ENCODE measurements at places on chromosomes 1 and 21. TPM values are rescaled to one million over a fixed set of nuclear protein-coding genes. Genes with fewer than 3 reads are reported as not detected.

GRCh38 chr21:21955204-21955603 lies 957.0 kb downstream of the NCAM2 start:
- no peak for DNase-seq

GRCh38 chr21:15293240-15293639 lies 228.4 kb upstream of the NRIP1 start:
- DNase-seq = no peak

DNA sequence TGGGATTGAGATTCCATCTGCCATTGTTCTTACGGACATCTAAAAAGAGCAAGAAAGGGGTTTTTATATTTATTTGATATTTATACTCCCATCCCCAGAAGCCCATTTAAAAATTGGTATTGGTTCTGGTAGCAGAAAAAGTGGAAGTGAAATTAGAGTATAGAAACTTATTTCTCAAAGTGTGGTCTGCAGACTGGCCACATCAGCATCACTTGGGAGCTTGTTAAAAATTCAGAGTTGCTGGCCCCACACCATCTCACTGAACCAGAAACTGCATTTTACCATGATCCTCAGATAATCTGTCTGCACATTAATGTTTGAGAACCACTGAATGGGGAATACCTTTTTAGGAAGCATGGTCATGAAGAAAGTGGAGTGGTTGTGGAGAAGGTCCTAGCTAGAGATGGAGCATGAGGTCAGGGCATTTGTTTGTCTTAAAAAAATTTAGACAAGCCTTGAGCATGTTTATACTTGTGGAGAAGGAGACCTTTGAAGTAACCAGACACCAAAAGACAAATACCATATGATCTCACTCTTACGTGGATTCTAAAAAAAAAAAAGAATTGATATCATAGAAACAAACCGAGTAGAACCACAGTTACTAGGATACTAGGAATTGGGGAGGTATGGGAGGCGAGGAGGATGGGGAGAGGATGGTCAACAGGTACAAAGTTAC lies 116.3 kb downstream of the ST6GALNAC3 start:
- no peak for DNase-seq

DNA sequence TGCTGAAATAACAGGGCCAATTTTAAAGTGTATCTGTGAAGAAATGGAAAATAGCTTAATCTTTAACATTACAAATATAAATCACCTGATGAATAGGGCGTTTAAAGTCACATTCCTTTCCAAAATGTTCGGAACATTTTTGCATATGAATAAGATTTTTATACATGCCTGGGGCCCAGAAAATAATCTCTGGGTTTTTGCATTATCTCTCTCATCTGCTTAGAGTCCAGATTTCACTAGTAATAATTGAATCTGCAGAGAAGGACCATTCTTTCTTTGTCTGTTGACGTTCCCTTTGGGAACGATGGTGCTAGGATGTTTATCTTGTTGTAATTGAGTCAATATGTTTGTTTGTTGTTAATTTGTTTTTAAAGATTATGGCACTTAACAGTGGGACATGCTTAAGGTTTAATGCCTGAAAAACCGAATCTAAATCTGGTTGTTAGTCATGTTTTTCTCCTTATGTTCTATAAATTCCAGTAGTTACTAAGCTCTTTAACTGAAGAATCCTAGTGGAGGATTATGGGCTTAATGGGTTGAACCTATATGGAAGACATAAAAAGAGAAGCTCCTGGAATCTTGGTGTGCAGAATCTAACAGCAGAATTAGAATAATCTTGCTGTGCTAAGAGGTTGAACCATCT lies 140.6 kb downstream of the VPS13D start:
- no peak for DNase-seq

DNA sequence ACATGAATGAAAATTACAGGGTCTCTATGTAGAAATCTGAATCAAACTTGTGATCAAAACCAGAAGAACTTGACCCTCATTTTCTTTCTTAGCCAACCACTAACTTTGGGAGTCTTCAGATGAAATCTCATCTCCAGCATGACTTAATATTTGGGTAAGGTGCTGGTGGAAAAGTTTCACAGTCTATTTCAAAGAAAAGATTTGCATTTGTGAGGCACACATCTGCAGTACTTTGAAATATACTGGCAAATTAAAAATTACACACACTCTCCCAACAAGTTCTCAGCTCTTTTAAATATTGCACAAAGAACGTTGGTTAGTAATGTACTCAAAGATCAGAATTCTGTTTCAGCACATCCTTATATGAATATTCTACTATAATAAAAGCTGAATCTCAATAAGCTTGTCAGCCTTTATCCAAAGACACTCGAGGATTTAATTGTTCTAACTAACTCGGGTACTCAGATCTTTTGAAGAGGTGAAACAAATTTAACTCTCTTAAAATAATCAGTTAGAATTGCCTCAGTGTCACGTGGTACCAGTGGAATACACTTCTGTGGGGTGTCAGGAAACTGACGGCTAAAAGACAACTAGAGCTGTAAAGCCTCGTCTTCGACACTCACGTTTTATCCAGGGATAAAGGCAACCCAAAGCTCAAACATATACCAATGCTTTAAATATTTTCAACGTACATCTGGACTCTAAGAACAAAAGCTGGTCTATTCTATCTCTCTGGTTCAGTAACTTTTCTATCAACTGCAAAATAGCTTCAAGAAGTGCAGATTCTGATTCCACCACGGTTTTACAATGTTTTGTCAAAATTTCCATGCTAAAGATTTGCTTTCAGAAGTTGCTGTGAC lies 19.0 kb downstream of the SAMSN1 start:
- no peak for DNase-seq

- no peak for DNase-seq
Measured at GRCh38 chr1:30140566-30140965, 582.8 kb downstream of the MATN1 start.

DNA sequence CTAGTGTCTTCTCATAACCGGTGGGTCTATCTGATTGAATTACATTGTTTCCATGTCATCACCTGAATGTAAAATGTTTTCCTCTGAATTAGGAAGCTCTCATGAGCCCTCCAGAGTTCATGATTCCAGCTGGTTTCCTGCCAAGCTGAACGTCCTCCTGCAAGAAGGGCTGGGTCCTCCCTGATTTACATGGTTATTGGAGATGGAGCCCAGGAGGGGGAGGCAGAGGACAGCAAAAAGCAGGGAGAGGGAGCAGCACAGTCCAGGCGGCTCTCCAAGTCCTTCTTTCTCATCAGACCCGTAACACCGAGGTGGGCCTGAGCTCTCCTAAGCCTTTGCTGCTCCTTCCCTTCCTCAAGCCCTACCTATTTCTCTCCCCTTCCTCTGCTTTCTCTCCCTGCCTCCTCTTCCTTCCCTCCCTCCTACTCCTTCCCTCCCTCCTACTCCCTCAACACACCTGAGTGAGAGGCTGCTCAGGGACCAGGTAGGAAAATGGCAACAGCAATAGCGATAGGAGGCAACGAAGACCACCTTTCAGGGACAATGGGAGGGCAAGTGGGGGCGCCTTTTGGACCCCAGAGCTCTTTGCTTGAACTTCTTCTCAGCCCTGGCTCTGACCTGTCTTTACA lies 265.9 kb downstream of the PRDM2 start:
- no peak for DNase-seq

GRCh38 chr1:1625824-1626206 lies 6.2 kb upstream of the MMP23B start:
- DNase-seq = no peak

GRCh38 chr1:227947676-227948492 lies at the start of gene WNT9A:
WNT9A (minus strand) TSS chr1:227947932; CDS start chr1:227947887, 45 bp downstream.
- no peak for DNase-seq

- DNase-seq = no peak
Measured at GRCh38 chr1:66489151-66489550, 44.8 kb upstream of the SGIP1 start.

- no peak for DNase-seq
Measured at GRCh38 chr1:25643929-25644328, 27.3 kb downstream of the MAN1C1 start.

DNA sequence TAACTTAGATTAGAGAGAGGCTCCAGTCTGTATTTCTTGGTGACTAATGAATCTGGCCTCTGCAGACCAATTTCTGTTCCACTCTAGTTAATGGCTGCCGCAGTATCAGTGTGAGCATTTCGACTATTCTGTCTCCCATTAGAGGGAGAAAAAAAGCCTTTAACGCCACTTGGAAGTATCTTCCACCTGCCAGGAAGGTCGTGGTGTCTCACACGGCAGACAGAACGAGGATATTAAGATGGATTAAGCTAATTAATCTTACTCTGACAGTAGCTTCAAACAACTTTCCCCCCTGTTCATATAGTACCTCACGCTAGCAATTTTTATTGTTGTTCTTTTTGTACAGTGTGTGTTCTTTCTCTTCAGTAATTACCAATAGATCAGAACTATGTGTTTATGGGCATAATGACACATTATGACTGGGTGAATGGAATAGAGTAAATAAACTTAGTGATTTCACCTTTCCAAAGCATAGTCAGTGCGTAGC lies 153.8 kb downstream of the ADGRL2 start:
- DNase-seq = no peak

DNA sequence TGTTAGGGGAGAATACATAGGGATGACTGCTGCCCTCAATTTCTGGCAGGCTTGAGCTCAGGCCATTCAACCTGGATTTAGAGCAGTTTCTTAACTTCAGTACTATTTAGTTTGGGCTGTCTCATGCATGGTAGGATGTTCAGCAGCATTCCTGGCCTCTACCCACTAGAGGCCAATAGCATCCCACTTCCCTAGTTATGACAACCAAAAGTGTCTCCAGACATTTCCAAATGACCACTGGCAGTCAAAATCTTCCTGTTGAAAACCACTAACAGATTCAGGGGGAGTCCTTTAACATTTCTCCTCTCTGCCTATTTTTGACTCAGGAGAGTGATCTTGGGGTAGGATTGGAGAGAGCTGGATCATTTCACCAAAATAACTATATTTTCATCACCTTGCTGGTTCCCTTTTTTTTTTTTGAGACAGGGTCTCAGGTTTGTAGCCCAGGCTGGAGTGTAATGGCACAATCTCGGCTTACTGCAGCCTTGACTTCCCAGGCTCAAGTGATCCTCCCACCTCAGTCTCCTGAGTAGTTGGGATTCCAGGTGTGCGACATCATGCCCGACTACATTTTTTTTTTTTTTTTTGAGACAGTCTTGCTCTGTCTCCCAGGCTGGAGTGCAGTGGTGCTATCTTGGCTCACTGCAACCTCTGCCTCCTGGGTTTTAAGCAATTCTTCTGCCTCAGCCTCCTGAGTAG lies 8.7 kb downstream of the GNAT2 start:
- DNase-seq = no peak

GRCh38 chr1:74771913-74772515 lies 39.1 kb downstream of the TYW3 start:
- DNase-seq = peak; percentile 3

DNA sequence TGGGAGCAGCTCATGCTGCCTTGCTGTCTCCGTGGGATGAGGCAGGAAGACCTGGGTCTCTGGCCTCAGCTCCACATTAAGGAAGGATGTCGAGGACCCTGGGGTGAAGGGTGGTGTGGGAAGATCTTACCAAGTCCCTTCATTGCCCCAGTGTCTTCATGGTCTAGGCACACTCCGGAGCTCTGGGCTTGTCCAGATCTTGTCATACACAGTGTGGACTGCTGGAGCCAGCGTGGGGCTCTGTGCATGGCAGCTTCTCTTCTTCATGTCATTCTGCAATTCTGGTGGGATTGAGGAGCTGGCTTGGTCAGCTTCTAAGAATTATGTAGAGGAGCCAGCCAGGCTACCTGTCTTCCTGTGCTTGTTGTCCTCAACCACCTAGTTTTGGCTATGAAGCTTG lies 79.3 kb upstream of the ETV3 start:
- no peak for DNase-seq

GRCh38 chr1:172746091-172746949 lies 87.4 kb downstream of the FASLG start:
- peak; percentile 79 for DNase-seq

GRCh38 chr21:28624626-28625025 lies 368.1 kb downstream of the LTN1 start:
- no peak for DNase-seq

- DNase-seq = no peak
Measured at GRCh38 chr1:246788895-246789338, 64.7 kb downstream of the SCCPDH start.

- no peak for DNase-seq
Measured at GRCh38 chr1:31792541-31792940, 23.3 kb downstream of the SPOCD1 start.

DNA sequence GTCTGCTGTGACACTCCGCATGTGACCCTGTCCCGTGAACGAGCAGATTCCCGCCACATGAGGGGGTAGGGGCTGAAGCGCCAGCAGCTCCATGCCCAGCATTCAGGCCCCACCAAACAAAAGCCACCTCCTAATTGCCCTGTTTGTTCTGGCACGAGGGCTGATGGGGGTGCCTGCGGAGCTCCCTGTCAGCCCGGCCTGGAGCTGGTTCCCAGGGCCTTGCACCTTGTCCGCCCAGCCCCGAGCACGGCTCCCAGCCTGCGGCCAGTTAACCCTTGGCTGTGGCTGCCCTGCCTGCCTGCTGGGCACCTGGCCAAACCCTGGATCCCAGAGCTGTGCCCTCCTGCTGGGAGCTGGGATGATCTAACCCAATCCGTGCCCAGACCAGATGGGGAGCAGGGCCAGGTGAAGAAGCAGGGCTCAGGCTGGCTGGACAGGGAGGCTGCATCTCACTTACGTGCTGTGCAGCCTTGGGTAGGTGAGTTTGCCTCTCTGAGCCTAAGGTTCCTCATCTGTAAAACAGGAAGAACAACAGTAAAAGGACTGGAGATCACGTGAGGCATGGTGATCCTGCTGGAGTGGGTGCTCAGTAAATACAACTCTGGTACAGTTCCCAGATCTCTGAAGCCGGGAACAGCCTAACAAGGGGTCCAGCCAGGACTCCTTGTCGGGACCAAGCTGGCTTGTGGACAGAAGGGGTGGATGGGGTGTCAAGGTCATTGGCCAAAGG lies 110.9 kb upstream of the IFFO2 start:
- no peak for DNase-seq

DNA sequence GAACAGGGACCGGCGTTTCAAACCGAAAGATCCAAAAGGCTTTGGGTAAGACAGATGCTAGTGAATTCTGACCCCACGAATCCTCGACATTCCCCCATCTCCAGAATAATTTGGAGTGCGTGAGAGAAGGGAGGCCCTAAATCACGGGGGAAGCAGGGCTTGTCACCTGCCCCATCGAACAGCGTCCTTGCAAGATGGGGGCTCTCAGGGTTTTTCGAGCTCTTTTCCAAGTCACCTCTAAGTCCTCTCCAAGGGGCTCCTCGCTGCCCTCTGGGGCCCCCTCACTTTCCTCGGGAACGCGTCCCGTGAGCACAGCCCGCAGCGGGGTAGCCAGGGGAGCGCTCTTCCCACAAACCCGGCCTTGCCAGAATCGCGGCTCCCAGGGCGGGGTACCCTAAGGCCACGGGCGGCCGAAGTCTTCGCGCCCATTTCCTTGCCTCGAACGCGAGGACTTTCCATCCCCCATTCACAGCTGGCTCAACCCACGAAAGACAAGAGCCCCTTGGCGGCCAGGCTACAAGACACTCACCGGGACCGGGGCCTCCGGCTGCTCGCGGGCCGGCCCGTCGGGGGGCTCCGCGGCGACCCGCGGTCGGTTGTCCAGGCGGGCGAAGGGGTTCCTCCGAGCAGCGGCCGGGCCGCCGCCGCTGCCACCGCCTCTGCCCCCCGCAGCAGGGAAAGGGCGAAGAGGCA lies 546 bp downstream of the DONSON start:
- no peak for DNase-seq

FCRL2 gene
- total RNA-seq = not detected

TFF2 gene
- not detected for total RNA-seq

KLHL17 gene
- 7.8 TPM for total RNA-seq

OR2T10 gene
- not detected for total RNA-seq

ITGB2 gene
- 0.07 TPM for total RNA-seq

TSACC gene
- not detected for total RNA-seq

SMPDL3B gene
- total RNA-seq = 0.26 TPM

ELAPOR1 gene
- total RNA-seq = 0.21 TPM

ADORA1 gene
- not detected for total RNA-seq

PTPN7 gene
- total RNA-seq = 0.40 TPM

FCER1G gene
- 0.26 TPM for total RNA-seq

KCNC4 gene
- 6.8 TPM for total RNA-seq
